ENCODE measurements at places on chromosomes 7 and 10.

GRCh38 chr10:125064681-125065492 lies 95.5 kb downstream of the CTBP2 start:
- peaks cover 29% of the 10 kb centered on the region for H3K4me1 ChIP-seq
- H3K36me3 ChIP-seq = peaks cover 3% of the 10 kb centered on the region
- H3K4me3 ChIP-seq = no peak overlapping the region
- H3K27me3 ChIP-seq = no peaks in the 10 kb centered on the region
- peak overlapping the region; percentile 28 for H3K27ac ChIP-seq
- no peak for DNase-seq

- H3K27ac ChIP-seq = no peak overlapping the region
- H3K27me3 ChIP-seq = no peaks in the 10 kb centered on the region
- no peaks in the 10 kb centered on the region for H3K36me3 ChIP-seq
- no peak for DNase-seq
- no peak overlapping the region for H3K4me3 ChIP-seq
Observed at GRCh38 chr10:127871631-127872010, 21.1 kb downstream of the CLRN3 start.

DNA sequence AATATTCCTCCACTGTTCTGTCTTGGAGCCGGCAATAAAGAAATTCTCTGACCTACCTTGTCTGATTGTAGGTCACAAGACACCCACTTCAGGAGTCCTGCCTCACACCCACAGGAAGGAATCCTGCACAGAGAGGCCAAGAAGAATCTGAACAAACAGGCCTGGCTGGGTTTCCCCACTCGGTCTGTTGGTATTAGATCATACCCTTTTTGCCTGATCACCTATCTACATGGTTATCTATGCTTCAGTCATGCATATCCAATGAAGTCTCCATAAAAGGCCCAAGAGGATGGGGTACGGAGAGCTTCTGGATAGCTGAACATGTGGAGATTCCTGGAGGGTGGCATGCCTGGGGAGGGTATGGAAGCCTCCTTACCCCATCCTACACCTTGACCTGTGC lies 12.3 kb downstream of the OGDH start:
- H3K27ac ChIP-seq = no peak overlapping the region
- H3K4me1 ChIP-seq = peaks cover 15% of the 10 kb centered on the region
- no peaks in the 10 kb centered on the region for H3K27me3 ChIP-seq
- no peak overlapping the region for H3K4me3 ChIP-seq
- DNase-seq = no peak
- H3K36me3 ChIP-seq = no peaks in the 10 kb centered on the region

GRCh38 chr10:70930263-70931000 lies 42.1 kb upstream of the PCBD1 start:
- H3K27me3 ChIP-seq = no peaks in the 10 kb centered on the region
- no peak for DNase-seq
- H3K27ac ChIP-seq = no peak overlapping the region
- no peaks in the 10 kb centered on the region for H3K4me1 ChIP-seq
- H3K4me3 ChIP-seq = no peak overlapping the region

- H3K4me3 ChIP-seq = no peak overlapping the region
- H3K4me1 ChIP-seq = no peaks in the 10 kb centered on the region
- no peak overlapping the region for H3K27ac ChIP-seq
- H3K27me3 ChIP-seq = no peaks in the 10 kb centered on the region
- H3K36me3 ChIP-seq = no peaks in the 10 kb centered on the region
- DNase-seq = no peak
Observed at GRCh38 chr7:127146746-127147536, 105.8 kb downstream of the GRM8 start.

Measured in tibial nerve (tissue), 4 donors.